ENCODE measurements at places on chromosomes 2 and 18. TPM values are rescaled to one million over a fixed set of nuclear protein-coding genes. Genes with fewer than 3 reads are reported as not detected.

CIDEA gene
- total RNA-seq = not detected

INO80C gene
- 0.97 TPM for total RNA-seq

DYNAP gene
- total RNA-seq = not detected

REG1B gene
- not detected for total RNA-seq

PHOSPHO2 gene
- total RNA-seq = 2.4 TPM

POTEE gene
- not detected for total RNA-seq

MREG gene
- total RNA-seq = 0.89 TPM

PLCD4 gene
- total RNA-seq = 0.51 TPM

GKN2 gene
- total RNA-seq = not detected

NEUROD1 gene
- not detected for total RNA-seq

TMEM37 gene
- total RNA-seq = not detected

UGT1A3 gene
- total RNA-seq = not detected

XIRP2 gene
- total RNA-seq = not detected

CXCR1 gene
- not detected for total RNA-seq

RUFY4 gene
- not detected for total RNA-seq

RIT2 gene
- not detected for total RNA-seq

MAP3K20 gene
- total RNA-seq = 55.0 TPM

STK39 gene
- 10.5 TPM for total RNA-seq

SIX3 gene
- not detected for total RNA-seq

EGR4 gene
- not detected for total RNA-seq
